Mesenteric fat pad (tissue), 1 donor: ENCODE measurements at places on chromosomes 7 and 10.

GRCh38 chr7:154914996-154915380, 87.9 kb downstream of the PAXIP1 start:
- DNase-seq: peak; percentile 85

DNA sequence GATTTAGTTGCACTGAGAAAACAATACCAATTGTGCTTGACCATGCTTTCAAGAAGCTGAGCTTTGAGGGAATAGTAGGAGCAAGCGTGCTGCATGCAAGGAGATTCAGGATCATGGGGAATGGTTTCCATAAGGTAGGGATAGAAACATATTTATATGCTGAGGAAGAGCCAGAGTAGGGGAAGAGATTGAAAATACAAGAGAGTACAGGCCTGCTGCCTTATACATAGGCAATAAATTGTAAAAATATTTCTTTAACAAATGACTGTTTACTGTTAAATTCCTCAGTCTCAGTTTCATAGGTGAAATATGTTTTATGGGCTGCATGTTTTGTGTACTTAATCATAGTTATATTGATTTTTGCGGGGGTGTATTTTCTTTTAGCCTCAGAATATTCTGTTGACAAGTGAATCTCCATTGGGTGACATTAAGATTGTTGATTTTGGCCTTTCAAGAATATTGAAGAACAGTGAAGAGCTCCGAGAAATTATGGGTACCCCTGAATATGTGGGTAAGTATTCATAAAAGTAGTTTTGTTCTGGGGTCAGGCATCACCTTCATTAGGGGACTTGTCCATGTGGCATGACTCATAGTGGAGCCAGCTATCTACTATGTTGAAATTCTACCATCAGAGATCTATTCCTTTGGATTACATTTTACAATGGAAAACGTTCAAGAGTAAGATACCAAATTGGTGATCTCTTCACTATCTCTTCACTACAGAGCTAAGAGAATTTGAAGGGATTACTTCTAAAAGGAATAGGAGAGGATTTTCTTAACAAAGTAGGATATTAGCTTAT, 36.5 kb downstream of the STK17A start:
- no peak for DNase-seq

- DNase-seq: no peak
Measured at GRCh38 chr10:127278001-127278400, 81.6 kb upstream of the INSYN2A start.

DNA sequence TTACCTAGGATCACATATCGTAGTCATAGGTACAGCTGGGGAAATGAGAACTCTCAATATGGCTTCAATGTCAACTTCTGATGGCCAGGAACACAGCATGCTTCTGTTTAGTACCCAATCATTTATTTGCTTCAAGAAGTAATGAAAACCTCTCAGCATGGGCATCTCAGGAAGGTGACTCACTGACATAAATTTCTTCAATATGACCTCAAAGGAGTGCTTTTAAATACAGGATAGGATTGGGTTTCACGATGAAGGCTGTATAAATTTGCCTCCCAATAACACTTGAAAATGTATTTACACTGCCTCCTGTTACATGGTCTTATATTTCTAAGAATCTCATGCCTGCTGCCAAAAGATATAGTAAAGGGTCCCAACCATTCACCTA, 15.1 kb downstream of the ITGA8 start:
- no peak for DNase-seq

- DNase-seq: no peak
Measured at GRCh38 chr7:137545059-137545716, 201.7 kb upstream of the PTN start.

GRCh38 chr7:131105294-131105798, 222.3 kb upstream of the MKLN1 start:
- DNase-seq: no peak

- no peak for DNase-seq
Measured at GRCh38 chr10:67401711-67402110, 294.3 kb downstream of the CTNNA3 start.

DNA sequence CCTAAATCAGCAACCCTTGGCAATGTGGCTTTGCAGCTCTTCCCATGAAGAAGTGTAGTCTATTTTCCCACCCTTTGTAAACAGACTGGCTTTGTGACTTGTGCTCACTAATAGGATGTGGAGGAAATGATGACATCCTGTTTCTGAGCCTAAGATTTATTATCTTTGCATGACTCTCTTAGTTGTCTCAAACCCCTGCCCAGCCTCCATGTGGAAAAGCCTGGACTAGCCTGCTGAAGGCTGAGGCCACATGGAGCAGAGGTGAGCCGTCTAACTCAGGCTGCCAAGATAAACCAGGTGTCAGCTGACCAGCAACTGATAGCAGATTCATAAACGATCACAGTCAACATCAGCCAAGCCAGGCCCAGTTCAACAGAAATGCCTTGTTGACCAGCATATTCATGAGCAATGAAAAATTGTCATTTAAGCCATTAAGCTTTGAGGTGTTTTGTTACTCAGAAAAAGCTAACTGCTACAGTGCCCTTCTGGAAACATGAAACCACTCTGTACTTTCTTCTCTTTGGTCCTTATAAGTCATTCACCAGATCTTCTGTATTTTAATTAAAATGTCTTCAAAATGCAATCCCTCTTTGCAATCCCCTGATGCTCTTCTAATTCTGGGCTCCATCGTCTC, 586.3 kb upstream of the ANKRD30A start:
- DNase-seq: no peak

- no peak for DNase-seq
Measured at GRCh38 chr7:50660830-50661175, 95.6 kb upstream of the DDC start.

GRCh38 chr10:26938578-26938977, 77.8 kb upstream of the ABI1 start:
- DNase-seq: no peak

DNA sequence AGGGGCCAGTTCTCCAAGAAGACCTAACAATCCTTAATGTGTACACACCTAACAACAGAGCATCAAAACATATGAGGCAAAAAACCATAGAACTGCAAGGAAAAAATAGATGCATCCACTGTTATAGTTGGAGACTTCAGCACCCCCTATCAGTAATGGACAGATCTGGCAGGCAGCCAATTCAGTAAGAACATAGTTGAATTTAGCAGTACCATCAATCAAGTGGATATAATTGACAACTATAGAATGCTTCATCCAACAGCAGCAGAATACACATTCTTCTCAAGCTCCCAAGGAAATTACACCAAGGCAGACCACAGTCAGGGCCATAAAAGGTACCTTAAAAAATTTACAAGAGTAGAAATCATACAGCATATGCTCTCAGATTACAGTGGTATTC, 42.2 kb downstream of the POLL start:
- no peak for DNase-seq

DNA sequence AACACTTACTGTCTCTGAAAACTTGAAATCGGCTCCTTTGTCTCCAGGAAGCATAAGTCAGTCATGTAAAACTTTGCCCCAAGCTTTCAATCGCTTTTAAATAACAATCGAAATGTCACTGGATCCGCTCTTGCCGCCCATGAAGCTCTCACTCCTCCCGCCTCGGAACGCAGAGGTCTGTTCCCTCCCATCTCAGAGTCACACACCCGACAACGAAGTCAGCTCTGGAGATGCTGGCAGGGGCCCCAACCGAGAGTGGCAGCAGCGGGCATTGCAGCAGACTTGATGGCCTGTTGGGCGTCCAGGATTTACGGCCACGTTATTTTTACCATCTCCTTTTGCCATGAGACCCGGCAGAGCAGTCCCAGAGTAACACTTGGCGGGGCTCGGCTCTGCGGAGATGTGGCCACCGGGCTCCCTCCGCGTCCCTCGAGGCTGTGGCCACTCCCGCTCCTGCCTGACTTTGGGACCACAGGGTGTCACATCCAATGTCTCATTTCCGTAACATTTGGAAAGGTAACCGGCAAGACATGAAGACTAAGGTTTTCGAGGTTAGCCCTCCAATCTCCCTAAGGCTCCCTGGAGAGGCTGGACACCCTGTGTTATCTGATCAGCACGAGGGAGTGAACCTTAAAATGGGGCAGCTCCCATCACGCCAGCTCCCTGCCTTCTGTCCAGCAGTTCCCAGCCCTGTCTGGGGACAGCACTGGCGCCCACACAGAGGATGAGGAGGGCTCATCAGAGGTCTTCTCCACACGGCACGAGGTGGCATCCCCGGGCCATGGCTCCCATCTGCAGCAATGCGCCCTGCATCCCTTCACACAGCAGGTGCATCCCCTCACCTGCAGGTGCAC, 62.8 kb upstream of the ADGRA1 start:
- no peak for DNase-seq

- no peak for DNase-seq
Measured at GRCh38 chr10:78046711-78047269, 13.1 kb downstream of the RPS24 start.

GRCh38 chr10:71982269-71983178, 18.3 kb downstream of the CHST3 start:
- no peak for DNase-seq

GRCh38 chr7:149773446-149774236, at the start of gene ZNF467:
Gene ZNF467, minus strand, starts transcription at chr7:149773588. Its CDS starts 2,556 bp downstream, at chr7:149771032.
- no peak for DNase-seq

GRCh38 chr7:7956531-7957128, 12.0 kb upstream of the GLCCI1 start:
- DNase-seq: no peak

GRCh38 chr7:107591421-107591820, 11.4 kb downstream of the BCAP29 start:
- DNase-seq: no peak

DNA sequence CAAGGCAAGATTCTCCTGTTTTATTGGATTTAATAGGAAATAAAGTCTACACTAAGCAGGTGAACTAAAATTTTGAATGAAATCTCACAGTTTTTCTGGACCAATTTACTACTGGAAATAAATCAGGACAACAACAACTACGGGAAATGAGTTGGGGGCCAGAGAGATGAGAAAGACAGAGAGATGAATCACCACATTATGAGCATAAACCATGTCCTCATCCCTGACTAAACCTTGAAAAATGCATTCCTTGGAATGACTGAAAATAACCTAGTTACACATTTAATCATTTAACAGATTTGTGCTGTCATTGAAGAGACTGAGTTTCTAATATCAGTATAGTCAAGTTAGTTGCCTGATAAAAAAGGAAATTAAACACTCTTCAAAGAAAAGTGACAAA, 608.4 kb upstream of the KCND2 start:
- DNase-seq: no peak

- DNase-seq: no peak
Measured at GRCh38 chr10:76119036-76119435, 687.6 kb downstream of the LRMDA start.

GRCh38 chr10:33831591-33831990, 497.1 kb upstream of the NRP1 start:
- DNase-seq: no peak

DNA sequence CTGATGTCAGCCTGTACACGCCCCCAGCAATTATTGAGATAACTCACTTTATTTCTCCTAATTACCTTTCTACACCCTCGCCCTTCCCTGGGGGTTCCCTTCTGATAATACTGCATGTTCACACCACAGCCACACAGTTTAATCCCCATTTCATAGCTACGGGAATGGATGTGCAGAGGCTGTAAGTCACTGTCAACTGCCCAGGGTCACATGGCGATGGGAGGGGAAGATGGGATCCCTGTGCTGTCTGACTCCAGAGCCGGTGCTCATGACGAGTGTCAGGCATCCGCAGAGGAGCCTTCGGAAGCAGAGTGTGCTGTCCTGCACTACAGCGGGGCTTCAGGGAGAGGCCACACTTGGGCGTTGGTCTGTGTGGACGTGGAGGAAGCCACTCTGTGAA, 688.7 kb downstream of the SDK1 start:
- DNase-seq: no peak

GRCh38 chr10:87775766-87776165, 42.3 kb downstream of the ATAD1 start:
- no peak for DNase-seq

GRCh38 chr10:21363731-21364104, 161.8 kb downstream of the SKIDA1 start:
- no peak for DNase-seq

GRCh38 chr10:89164920-89165319, 42.2 kb downstream of the CH25H start:
- no peak for DNase-seq

DNA sequence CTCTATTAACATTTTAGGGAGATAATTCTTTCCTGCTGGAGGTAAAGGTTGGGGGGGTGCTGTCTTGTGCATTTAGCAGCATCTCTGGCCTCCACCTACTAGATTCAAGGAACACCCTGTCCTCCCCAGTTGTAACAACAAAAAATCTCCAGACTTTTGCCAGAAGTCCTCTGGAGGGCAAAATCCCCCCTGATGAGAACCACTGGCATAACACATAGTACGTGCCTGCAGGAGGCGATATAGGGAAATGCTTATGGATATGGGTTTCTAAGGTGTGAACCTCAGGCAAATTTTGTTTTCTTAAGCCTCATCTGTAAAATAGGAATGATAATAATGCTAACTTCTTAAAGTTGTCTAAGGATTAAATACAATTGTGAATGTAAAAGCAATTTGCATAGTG, 2.9 kb upstream of the OSBPL3 start:
- DNase-seq: no peak

- no peak for DNase-seq
Measured at GRCh38 chr10:86868353-86868752, 89.1 kb downstream of the MMRN2 start.
